Stromal cell of bone marrow (primary cell): ENCODE measurements at places on chromosomes 13 and 19.

GRCh38 chr19:18020212-18021085, 12.5 kb downstream of the ARRDC2 start:
- no peak for DNase-seq

DNA sequence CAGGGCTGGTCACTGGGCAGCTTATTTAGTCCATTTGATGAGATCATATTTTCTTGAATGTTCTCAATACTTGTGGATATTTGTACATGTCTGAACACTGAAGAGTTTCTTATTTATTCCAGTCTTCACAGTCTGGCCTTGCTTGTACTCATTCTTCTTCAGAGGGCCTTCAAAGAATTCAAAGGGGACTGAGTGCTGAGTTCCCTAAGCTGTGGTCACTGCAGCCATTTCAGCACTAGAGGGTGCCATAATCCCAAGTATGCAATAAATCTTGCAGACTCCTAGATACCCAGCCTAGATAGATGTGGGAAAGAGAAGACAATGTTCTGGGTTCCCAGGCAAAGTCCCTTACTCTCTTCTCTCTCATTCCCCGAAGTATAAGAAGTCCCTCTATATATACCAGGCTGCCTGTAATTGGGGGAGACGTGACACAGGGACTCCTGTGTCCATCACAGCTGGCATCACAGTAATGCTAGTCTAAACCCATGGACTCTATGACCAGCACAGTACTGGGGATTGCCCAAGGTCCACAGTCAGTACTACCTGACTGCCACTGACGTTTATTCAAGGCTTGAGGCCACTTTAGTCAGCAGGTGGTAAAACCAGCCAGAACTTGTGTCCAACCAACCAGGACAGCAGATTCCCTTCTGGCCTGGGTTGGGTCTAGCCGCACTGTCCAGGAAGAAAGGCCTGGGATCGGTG, 8.9 kb upstream of the VN1R1 start:
- no peak for DNase-seq

- no peak for DNase-seq
Observed at GRCh38 chr13:50916701-50917184, 7.2 kb downstream of the RNASEH2B start.

GRCh38 chr13:99044764-99045163, 66.9 kb upstream of the DOCK9 start:
- no peak for DNase-seq

- no peak for DNase-seq
Observed at GRCh38 chr19:35348911-35349611, 1.4 kb downstream of the FFAR1 start.

DNA sequence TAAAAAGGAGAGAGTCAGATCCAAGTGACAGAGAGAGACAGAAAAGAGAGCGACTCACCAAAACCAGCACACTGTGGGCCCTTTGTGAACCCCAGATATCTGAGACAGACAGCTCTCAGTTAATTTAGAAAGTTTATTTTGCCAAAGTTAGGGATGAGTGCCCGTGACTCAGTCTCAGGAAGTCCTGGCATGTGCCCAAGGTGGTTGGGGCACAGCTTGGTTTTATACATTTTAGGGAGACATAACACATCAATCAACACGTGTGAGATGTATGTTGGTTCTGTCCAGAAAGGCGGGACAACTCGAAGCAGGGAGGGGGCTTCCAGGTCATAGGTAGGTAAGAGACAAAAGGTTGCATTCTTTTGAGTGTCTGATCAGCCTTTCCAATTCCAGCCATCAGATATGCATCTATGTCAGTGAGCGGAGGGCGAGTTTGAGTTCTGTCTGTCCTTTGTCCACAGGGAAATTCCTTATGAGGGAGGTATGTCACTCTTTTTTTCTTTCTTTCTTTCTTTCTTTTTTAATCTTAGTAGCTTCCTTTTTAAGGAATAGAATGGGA, 37.2 kb upstream of the ATP11A start:
- no peak for DNase-seq

DNA sequence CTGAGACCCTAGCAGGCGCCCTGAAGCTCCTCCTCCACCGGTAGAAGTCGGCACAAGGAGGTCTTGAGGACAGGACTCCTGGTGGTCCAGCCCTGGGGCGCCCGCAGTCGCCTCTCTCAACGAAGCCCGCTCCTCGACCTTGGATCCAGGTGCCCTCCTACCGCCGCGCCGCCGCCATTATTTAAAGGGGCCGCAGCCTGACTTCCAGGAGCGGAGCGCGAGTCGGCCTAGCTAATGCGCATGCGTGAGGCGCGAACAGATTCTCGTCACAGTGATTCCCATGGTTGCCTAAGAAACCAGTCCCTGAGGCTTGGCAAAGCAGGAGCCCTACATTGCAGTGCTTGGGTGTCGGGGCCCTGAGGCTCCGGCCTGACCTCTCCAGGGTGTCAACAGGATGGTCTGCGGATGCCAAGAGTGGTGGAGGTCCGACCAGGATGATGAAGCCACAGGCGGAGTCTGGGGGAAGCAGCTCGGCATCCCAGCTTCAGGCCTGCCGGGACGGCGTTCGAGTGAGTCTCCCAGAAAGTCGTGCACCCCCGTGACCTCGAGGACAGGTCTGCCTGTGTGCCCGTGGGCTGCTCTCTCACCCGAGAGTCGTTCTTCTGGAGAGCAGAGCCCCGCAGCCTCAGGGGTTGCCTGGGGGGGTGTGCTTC, 66.0 kb upstream of the ZNF420 start:
- DNase-seq = no peak

DNA sequence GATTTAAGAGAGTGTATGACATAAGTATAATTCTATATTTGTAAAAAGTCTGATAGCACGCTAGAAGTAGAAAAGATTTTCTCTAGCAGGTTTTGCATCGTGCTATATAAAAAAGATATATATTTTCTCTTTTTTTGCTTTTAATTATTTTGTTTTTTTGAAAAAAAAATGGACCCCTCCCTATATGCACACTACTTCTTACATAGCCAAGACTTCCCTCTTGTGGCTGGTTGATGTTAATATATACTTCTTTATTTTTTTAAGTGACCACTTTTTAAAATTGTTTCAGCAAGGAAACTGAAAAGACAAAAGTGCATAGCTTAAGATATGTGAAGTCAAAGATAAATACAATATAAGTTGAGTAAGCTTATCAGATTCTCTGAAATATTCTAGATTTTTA, 1202.8 kb downstream of the DIAPH3 start:
- DNase-seq = no peak

- DNase-seq = no peak
Observed at GRCh38 chr19:45901432-45901911, 941 bp downstream of the MYPOP start.

DNA sequence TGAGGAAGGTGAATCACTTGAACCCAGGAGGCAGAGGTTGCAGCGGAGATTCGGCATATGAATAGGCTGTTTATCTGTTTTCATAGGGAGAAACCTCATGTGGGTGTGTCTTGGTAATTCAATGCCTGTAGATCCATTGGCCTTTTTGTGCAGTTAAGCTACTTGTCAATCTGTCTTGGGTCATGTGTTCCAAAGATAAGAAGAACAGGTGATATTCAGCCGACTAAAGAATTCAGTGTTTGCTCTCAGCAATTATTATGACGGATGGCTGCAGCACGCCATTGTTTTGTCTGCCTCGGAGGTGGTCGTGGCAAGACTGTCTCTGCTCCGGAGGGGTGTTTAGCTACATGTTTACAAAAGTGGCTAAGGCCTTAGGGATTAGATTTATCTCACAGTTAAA, 573.0 kb upstream of the PCDH9 start:
- no peak for DNase-seq

GRCh38 chr19:4086411-4086867, 19.7 kb upstream of the ZBTB7A start:
- no peak for DNase-seq

GRCh38 chr19:42436006-42436405, 6.7 kb downstream of the CXCL17 start:
- DNase-seq = no peak

- DNase-seq = no peak
Observed at GRCh38 chr13:24308488-24309020, 826 bp upstream of the C1QTNF9 start.

- no peak for DNase-seq
Observed at GRCh38 chr19:14366529-14366928, 14.7 kb upstream of the ADGRE5 start.

DNA sequence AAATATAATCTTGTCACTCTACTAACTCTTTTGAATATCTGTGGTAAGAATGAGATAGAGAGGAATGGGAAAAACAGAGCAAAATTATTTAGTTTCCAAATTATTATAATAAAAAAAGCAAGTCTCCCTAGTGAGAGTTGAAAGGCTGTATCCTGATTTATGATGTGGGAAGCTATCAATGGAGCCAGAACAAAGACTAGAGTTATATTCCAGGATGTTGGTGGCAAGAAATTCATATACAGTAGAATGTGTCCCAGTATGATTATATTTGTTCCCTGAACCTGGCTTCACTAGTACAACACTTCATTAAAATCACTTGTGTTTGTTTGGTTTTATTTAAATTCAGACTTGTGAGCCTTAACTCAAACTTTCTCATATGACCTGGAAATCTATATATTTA, 630.3 kb downstream of the GPC5 start:
- DNase-seq = no peak

- DNase-seq = peak; percentile 86
Observed at GRCh38 chr19:55632463-55632834, 8.1 kb upstream of the ZNF784 start.

GRCh38 chr19:47729468-47729798, 15.9 kb upstream of the NOP53 start:
- DNase-seq = no peak

DNA sequence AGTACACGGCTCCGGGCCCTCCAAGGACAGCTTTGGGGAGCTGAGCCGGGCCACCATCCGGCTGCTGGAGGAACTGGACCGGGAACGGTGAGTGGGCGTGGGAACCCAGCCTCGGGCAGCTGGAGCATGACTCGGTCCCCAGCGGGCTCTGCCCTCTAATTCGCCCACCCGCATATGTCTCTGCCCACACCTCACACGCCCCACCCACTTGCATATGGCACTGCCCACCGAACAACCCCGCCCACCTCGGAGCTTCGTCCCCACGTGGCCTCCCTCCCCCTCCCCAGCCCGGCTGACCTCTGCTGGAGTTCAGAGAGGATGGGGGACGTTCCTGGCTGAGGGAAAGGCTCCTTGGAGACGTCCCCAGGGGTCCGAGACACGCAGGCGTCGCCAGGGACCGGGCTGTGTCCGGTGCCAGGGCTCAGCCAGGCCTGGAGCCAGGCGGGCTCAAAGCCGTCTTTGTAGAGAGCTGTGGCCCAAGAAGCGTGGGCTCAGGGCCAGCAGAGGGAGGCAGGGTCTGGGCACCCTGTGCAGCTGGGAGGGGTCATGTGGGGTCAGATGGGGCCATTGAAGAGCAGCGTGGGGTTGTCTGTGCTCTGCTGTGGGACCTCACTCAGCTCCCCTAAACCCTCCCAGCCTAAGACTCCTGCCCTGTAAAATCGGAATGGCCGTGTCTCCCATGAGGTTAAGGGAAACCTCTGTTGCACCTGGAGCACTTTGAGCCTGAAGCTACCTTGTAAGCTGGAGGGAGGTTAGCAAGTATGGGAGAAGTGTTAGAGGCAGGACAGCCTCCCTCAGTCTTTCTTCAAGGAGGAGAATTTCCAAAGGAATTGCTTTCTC, 3.8 kb downstream of the APC2 start:
- no peak for DNase-seq

- no peak for DNase-seq
Observed at GRCh38 chr13:27001705-27002104, 169.9 kb downstream of the USP12 start.

- DNase-seq = no peak
Observed at GRCh38 chr13:99798756-99799155, 172.8 kb downstream of the ZIC5 start.

- DNase-seq = no peak
Observed at GRCh38 chr13:40662866-40663265, 3.6 kb downstream of the FOXO1 start.

DNA sequence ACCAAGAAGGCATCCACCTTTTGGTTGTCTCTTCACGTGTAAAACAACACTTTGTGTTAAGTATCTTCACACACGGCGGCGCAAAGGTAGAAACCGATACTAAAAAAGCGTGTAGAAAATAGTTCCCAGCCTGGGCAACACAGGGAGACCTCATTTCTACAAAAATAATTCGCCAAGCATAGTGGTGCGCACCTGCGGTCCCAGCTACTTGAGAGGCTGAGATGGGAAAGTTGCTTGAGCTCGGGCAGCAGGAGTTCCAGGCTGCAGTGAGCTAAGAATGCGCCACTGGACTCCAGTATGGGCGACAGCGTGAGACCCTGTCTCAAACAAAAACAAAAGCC, 573 bp upstream of the ERCC5 start:
- DNase-seq = no peak

DNA sequence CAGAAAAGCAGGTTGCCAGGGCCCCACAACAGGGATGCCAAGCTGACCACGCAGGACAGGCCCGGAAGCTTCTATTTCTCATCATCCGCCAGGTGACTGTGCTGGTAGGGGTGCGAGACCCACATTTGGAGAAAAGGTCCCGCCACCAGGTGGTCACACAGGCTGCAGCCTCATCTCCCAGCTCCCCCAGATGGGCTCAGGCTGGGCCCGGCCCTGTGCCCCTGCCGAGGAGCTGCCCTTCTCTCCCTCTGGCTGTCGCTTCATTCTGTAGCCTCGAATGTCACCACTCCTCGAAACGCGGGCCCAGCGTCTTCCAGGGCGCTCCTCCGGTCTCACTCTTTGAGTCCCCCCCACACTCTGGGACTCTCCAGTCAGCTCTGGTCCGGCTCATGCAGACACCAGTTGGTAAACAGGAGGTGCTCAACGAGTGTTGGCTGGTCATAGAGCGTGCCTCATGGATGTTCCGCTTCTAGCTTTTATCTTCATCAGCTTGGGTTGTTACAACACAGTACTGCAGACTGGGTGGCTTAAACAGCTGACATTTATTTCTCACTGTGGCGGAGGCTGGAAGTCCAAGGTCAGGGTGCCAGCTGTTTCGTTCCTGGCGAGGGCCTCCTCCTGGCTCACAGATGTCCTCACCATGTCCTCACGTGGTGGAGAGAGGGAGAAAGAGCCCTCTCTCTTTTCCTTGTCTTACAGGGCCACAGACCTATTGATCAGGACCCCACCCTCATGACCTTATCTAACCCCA, 87.1 kb downstream of the TEX29 start:
- no peak for DNase-seq

DNA sequence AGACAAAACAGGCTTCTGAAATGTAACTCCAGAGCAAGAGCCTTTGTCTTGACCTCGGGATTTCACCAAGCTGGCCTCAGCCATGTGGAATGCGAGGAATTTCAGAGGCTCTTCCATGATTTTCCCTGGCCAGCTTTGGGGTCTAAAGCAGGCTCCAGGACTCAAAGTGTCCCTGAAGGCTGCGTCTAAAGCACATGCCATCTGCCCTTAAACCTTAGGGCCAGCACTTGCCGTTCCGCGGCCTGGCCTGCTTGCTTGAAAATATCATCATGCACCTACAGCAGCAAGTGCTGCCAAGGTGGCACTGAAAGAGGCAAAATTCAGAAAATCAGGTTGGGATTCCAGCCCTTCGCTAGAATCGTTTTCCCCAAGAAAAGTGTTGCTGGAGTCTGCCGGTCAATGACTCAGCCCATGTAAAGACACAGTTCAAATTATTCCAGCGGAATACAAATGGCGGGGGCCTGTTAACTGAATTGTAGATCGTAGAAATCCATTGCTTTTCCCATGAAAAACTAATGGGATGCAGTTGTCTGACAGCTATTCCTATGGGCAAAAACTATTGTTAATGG, 105.7 kb upstream of the RAP2A start:
- DNase-seq = no peak

- no peak for DNase-seq
Observed at GRCh38 chr13:79084802-79085424, 321.1 kb downstream of the RBM26 start.
